Thyroid gland (tissue), 4 donors: ENCODE measurements at places on chromosomes 13 and 19. TPM values are rescaled to one million over a fixed set of nuclear protein-coding genes. Genes with fewer than 3 reads are reported as not detected.

Gene MYPOP
- 3.8 TPM for total RNA-seq

Gene NRTN
- total RNA-seq, result 0.71 TPM

DNA sequence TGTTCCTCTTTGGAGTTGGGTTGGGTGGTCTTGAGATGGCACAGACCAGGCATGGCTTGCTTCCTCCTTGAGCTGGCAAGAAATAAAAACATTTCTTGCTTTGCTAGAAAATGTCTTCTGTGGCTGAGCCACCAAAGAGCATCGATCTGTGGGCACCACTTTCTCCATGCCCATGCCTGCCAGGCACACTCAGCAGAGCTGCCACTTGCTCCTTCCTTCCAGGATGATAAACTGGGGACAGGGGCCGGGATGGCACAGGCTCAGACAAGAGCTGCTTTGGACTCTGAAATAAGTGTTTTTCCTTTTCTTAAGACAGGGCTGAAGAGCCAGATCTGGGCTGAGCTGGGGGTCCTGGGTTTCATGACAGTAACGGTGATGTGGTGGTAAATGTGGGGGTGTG is 32.8 kb downstream of the NFIX start:
- H3K27me3 ChIP-seq, result no peaks in the 10 kb centered on the region
- no peaks in the 10 kb centered on the region for H3K36me3 ChIP-seq
- H3K27ac ChIP-seq, result peak overlapping the region; percentile 76
- H3K4me3 ChIP-seq, result no peak overlapping the region
- peaks cover 88% of the 10 kb centered on the region for H3K4me1 ChIP-seq

GRCh38 chr13:27001705-27002104 is 169.9 kb downstream of the USP12 start:
- no peak overlapping the region for H3K27ac ChIP-seq
- H3K4me1 ChIP-seq, result peaks cover 6% of the 10 kb centered on the region
- no peak overlapping the region for H3K4me3 ChIP-seq
- H3K36me3 ChIP-seq, result no peaks in the 10 kb centered on the region
- H3K27me3 ChIP-seq, result no peaks in the 10 kb centered on the region
- no peak for DNase-seq

GRCh38 chr19:52099497-52100138 is 4.1 kb upstream of the ZNF841 start:
- DNase-seq, result no peak
- no peaks in the 10 kb centered on the region for H3K36me3 ChIP-seq
- no peak overlapping the region for H3K4me3 ChIP-seq
- no peaks in the 10 kb centered on the region for H3K4me1 ChIP-seq

- no peak overlapping the region for H3K27ac ChIP-seq
- H3K27me3 ChIP-seq, result no peaks in the 10 kb centered on the region
- no peaks in the 10 kb centered on the region for H3K36me3 ChIP-seq
- DNase-seq, result no peak
- no peaks in the 10 kb centered on the region for H3K4me1 ChIP-seq
- no peak overlapping the region for H3K4me3 ChIP-seq
Observed at GRCh38 chr13:43433691-43434141, 353.1 kb downstream of the ENOX1 start.

- H3K27ac ChIP-seq, result no peak overlapping the region
- H3K4me3 ChIP-seq, result no peak overlapping the region
- DNase-seq, result no peak
- H3K4me1 ChIP-seq, result no peaks in the 10 kb centered on the region
Observed at GRCh38 chr19:9128171-9128570, 1.4 kb upstream of the OR7G3 start.

Gene CADM4
- total RNA-seq, result 3.5 TPM

GRCh38 chr13:26280295-26280694 is 26.4 kb downstream of the CDK8 start:
- DNase-seq, result no peak
- no peaks in the 10 kb centered on the region for H3K4me1 ChIP-seq
- H3K27me3 ChIP-seq, result no peaks in the 10 kb centered on the region

DNA sequence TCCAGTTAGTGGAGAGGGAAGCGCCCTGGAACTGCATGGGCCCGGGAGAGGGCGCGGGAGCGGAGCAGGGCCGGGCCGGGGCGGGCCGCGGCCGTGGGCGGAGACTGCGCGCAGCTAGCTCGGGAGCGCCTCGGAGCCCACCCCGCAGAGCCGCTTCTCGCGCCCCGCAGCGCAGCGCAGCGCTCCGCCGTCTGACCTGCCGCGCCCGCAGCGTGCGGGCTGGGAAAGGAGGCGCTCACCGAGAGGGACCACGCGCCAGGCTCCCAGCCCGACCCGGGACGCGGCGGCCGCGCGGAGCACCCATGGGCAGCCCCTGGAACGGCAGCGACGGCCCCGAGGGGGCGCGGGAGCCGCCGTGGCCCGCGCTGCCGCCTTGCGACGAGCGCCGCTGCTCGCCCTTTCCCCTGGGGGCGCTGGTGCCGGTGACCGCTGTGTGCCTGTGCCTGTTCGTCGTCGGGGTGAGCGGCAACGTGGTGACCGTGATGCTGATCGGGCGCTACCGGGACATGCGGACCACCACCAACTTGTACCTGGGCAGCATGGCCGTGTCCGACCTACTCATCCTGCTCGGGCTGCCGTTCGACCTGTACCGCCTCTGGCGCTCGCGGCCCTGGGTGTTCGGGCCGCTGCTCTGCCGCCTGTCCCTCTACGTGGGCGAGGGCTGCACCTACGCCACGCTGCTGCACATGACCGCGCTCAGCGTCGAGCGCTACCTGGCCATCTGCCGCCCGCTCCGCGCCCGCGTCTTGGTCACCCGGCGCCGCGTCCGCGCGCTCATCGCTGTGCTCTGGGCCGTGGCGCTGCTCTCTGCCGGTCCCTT is at the start of gene MLNR:
MLNR (plus strand) TSS at position 303 of the 820 bp plus-strand sequence; CDS start at position 303, 0 bp downstream.
- no peaks in the 10 kb centered on the region for H3K36me3 ChIP-seq
- no peaks in the 10 kb centered on the region for H3K27me3 ChIP-seq
- peak; percentile 53 for DNase-seq
- peaks cover 2% of the 10 kb centered on the region for H3K4me1 ChIP-seq
- no peak within 1 kb of the TSS for H3K4me3 ChIP-seq

DNA sequence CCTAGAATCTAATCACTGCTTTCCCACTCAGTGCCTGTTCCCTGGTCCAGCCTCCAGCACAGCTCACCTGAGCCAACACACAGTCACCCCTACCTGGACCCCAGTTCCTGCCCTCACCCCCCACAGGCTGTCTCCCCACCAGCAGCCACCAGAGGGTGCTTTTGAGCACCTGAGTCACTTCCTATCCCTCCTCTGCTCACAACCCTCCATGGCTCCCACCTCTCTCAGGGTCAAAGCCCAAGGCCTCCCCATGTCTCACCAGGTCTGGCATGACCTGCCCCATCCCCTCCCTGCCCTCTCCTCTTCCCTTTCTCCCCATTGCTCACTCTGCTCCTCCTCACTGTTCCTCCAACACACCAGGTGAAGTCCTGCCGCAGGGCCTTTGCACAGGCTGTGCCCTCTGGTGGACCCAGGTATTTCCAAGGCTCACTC is 7.1 kb upstream of the DPP9 start:
- no peaks in the 10 kb centered on the region for H3K4me1 ChIP-seq
- H3K27ac ChIP-seq, result no peak overlapping the region
- no peak for DNase-seq
- H3K4me3 ChIP-seq, result no peak overlapping the region

Gene OR7D2
- total RNA-seq, result not detected

- H3K27me3 ChIP-seq, result no peaks in the 10 kb centered on the region
- H3K36me3 ChIP-seq, result no peaks in the 10 kb centered on the region
- H3K4me1 ChIP-seq, result no peaks in the 10 kb centered on the region
- no peak overlapping the region for H3K27ac ChIP-seq
- H3K4me3 ChIP-seq, result no peak overlapping the region
Observed at GRCh38 chr19:31168106-31168625, 181.1 kb downstream of the TSHZ3 start.
